Inflammatory macrophage (primary cell): ENCODE measurements at places on chromosomes 13 and 19.

GRCh38 chr13:23380534-23380933 is 53.0 kb downstream of the SACS start:
- no peak for DNase-seq

DNA sequence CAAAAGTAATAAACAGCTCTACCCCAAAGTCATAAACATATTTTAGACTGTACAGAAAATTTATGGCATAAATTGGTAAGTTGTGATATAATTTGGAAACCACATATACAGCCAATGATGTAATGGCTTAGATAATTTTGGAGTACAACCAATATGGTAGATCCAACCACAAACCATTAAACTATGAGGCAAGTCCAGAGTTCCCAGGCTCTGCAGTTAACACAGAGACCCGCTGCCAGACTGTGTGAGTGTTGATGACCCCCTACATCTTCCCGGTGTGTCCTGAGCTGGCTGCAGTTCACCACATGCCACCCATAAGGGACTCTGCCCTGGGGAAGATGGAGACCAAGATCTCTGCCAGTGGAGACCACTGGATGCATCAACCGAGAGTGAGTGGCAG is 9.9 kb upstream of the SERPINE3 start:
- no peak for DNase-seq

- no peak for DNase-seq
These were observed 11.8 kb downstream of the MAST3 start for GRCh38 chr19:18109341-18109732.

DNA sequence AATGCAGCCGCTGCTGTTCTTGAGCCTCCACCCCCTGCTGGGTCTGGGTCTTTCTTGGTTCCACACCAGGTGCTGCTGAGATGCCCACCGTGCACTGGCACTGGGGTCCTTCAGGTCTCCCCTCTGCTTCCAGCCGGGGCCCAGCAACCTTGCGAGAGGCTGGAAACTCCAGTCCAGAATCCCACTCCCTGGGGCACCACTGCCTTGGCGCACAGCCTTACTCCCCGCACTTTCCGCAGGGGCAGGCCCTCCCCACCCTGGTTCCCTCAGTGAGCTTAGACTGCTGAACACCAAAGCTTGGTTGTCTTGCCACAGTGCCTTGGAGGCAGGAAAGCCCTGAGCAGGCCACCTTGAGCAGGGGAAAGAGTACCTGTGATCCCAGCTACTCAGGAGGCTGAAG is 60.0 kb downstream of the ANKRD10 start:
- DNase-seq = no peak

DNA sequence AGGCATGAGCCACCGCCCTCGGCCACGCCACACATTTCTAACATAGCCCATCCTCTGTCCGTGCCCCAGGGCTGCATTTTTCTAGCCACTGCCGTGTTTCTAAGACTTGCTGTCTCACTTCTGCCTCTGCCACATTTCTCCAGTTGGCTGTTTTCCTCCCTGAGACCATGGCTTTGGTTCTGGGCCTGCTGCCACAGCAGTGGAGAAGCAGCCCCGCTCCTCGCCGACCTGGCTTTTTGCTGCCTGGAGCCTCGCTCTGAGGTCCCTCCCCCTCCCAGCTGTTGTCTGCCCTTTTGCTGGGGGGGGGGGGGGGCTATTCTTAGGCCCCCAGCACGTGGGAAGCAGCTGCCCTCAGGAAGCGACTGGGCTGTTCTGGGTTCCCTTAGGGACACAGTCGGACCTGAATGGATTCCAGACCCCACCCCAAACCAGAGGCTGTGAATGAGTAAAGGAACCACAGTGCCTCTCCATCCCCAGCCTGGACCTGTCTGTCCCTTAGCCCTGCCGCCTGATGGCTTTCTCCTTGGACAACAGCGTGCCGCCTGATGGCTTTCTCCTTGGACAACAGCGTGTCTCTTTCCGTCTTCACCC is 3.3 kb downstream of the GYS1 start:
- DNase-seq = no peak

DNA sequence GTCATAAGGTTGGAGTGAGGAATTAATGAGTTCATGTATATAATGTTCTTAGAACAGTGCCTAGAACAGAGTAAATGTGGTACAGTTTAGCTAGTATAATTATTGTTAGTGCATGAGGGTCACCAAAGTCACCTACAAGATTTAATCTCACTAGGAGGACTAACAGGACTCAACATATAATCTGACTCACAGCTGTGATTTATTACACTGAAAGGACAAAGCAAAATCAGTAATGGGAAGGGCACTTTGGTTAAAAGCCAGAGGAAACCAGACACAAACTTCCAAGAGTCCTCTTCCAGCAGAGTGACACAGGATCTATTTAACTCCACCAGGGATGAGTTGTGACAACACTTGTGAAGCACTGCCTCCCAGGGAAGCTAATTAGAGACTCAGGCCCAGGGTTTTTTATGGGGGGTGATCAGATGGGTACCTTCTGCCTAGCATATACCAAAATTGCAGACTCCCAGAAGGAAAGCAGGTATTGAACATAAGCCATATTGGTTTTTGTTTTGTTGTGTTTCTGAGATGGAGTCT is 341.2 kb upstream of the DACH1 start:
- DNase-seq = no peak

GRCh38 chr13:99429670-99430069 is 71.6 kb upstream of the TM9SF2 start:
- DNase-seq = no peak

DNA sequence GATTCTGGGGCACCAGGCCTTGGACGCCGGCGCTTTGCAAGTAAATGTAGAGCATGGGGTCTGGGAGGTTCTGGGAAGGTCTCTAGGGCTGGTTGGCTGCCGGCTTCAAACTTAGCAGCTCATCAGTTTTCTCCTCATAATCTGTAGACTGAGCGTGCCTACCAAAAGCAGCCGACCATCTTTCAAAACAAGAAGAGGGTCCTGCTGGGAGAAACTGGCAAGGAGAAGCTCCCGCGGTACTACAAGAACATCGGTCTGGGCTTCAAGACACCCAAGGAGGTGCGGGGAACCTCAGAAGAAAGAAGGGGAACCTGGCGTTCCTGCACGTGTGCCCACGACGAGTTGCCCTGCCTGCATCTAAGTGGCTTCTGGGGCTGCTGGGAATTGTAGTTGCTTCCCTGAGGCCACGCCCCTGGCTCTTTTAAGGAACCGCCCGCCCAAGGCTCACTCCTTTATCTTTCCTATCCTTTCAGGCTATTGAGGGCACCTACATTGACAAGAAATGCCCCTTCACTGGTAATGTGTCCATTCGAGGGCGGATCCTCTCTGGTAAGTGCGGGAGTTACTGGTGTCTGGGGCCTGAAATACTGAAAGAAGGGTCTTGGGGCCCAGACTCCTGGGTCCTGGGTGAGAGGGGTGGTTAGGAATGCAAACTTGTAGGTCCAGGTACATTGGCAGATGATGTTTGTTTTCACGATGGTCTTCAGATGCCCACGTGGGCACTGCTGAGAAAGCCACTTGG is 984 bp downstream of the RPS11 start:
- DNase-seq = peak; percentile 92

- DNase-seq = no peak
These were observed 600 bp upstream of the HMGB1 start for GRCh38 chr13:30466358-30466714.

- DNase-seq = no peak
These were observed 201.9 kb upstream of the SOX1 start for GRCh38 chr13:111865046-111865445.

- peak; percentile 98 for DNase-seq
These were observed 1.9 kb upstream of the ZBTB32 start for GRCh38 chr19:35702223-35703012.

DNA sequence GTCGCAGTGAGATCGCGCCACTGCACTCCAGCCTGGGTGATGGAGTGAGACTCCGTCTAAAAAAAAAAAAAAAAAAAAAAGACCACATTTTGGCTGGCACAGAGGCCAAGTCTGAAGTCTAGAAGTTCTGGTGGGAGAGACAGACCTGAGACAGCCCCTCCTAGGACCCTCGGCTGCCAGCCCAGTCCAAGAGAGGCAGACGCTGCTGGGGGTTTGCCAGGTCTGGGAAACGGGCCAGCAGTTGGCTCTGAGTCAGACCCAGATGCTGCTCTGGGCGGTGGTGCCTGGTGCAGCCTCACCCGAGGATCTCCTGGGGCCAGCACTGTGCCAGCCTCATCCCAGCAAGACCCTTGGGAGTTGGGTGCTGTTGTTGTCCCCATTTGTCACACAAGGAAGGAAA is 5.8 kb downstream of the FCHO1 start:
- no peak for DNase-seq

GRCh38 chr19:47074621-47075020 is 26.2 kb upstream of the TMEM160 start:
- DNase-seq = no peak

GRCh38 chr19:42251572-42252358 is 3.2 kb downstream of the ERF start:
- DNase-seq = no peak

- no peak for DNase-seq
These were observed 937.9 kb downstream of the EFNB2 start for GRCh38 chr13:105597573-105597972.

DNA sequence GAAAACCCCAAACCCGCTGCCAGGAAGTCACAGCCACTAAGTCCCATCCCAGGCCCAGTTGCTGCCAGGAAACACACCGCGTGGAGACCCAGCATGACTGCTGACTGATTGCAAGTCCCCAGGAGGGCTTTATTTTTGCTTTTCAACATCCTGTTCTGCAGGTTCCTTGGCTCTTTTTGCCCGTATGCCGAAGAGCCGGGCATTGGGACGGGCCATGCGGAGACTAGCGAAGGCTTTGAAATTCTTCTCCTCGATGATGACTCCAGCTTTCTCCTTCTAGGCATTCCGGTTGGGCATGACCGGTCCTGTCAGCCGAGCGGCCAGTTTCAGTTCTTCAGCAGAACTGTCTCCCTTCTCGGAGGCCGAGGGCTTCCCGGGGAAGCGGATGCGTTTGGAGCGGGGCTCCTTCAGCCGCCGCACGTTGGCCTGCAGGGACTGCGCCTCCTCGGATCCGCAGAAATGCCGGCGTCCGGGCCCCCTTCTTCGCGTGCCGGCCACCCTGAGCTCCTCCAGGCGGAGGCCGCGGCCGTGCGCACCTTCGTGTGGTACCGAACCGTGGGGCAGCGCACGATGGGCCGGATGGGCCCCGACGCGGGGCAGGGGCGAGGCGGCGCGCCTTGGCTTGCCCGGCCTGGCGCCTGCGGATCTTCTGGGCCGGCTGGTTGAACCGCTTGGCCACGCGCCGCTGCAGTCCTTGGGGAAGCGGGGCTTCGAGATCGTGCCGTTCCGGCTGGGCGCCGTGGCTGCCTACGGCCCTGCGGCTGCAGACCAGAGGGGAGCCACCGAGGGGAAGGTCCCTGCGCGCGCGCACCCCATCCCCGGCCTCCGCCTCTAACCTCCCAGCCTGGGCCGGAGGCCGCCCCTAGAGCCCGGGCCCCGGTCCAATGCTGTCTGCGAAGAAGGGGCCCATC is 15.2 kb downstream of the ZSCAN5C start:
- DNase-seq = peak; percentile 24

- no peak for DNase-seq
These were observed 73.8 kb upstream of the FAM216B start for GRCh38 chr13:42707586-42707985.

DNA sequence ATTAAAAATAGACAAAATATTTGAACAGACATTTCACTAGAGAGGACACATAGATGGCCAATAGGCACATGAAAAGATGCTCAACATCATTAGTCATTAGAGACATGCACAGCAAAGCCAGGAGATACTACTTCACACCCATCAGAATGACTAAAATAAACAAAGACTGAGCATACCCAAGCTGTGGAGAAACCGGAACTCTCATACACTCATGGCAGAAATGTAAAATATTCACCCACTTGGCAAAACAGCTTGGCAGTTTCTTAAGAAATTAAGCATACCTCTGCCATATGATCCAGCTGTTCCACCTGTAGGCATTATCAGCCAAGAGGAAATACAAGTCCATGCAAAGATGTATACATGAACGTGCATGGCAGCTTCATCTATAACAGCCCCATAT is 213.4 kb downstream of the TSHZ3 start:
- DNase-seq = no peak

GRCh38 chr19:51375504-51376221 is 3.2 kb upstream of the NKG7 start:
- DNase-seq = no peak

GRCh38 chr19:46714444-46715106 is 2.3 kb downstream of the PRKD2 start:
- no peak for DNase-seq

- peak; percentile 52 for DNase-seq
These were observed 57.2 kb downstream of the SPATA13 start for GRCh38 chr13:24217601-24218281.

GRCh38 chr13:100176801-100177400 is 88.0 kb downstream of the PCCA start:
- DNase-seq = no peak

- no peak for DNase-seq
These were observed 88.5 kb downstream of the LRCH1 start for GRCh38 chr13:46641274-46642081.

DNA sequence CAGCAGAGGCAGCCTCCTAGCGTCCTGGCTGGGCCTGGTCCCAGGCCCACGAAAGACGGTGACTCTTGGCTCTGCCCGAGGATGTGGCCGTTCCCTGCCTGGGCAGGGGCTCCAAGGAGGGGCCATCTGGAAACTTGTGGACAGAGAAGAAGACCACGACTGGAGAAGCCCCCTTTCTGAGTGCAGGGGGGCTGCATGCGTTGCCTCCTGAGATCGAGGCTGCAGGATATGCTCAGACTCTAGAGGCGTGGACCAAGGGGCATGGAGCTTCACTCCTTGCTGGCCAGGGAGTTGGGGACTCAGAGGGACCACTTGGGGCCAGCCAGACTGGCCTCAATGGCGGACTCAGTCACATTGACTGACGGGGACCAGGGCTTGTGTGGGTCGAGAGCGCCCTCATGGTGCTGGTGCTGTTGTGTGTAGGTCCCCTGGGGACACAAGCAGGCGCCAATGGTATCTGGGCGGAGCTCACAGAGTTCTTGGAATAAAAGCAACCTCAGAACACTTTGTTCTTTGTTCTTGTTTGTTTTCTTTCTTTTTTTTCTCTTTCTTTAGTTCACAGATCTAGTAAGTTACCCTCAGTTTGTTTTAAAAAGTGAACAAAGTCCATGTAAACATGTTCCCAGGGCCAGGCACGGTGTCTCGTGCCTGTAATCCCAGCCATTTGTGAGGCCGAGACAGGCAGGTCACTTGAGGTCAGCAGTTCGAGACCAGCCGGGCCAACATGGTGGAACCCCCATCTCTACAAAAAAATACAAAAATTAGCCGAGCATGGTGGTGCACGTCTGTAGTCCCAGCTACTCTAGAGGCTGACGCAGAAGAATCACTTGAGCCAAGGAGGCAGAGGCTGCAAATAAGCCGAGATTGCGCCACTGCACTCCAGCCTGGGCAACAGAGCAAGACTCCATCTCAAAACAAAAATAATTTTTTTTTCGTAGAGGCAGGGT is 10.2 kb downstream of the ANGPTL4 start:
- DNase-seq = no peak

- DNase-seq = no peak
These were observed 501.5 kb downstream of the DCT start for GRCh38 chr13:93977986-93978385.

DNA sequence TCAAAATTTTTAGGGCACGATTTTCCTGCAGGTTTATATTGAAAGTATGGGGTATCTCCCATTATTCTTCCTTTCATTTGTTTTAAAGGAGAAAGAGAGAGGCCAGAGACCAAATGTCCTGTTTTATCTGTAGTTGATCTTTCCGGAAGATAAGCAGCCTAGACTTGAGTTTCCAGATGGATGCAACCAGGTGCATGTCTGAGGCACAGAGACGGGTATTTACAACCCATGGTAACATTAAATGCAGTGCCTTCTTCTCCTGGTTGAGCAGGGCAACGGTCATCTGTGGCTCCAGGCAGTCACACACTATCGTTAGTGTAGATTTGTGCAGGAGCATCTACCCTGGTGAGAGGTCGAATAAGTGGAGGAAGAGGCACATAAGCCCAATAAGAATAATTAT is 1507.1 kb downstream of the UQCRFS1 start:
- DNase-seq = no peak
